Activated naive CD8-positive, alpha-beta T cell treated with anti-CD3 and anti-CD28 coated beads, Interleukin-2, amount 50 U/mL, for 16 hours (primary cell): ENCODE measurements at places on chromosomes 2 and 18.

GRCh38 chr2:205751569-205752031, 69.3 kb downstream of the NRP2 start:
- DNase-seq = no peak

DNA sequence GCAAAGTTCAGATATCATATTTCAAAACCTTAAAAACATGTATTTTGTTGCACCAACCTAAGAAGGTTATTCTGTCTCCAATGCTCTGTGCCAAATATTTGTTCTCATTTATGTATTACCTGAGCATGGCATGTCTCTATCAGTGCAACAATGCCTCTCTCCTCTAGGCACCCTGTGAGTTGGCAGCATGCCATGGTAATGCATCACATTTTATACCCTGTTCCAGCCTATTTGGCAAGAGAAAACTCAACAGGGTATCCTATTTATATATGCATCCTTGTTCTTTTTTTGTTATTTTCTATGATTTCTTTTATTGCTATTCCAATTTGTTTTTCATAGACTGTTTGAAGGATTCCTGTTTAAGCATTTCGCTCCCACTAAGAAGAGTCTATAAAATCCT, 126.3 kb upstream of the NRXN1 start:
- no peak for DNase-seq

DNA sequence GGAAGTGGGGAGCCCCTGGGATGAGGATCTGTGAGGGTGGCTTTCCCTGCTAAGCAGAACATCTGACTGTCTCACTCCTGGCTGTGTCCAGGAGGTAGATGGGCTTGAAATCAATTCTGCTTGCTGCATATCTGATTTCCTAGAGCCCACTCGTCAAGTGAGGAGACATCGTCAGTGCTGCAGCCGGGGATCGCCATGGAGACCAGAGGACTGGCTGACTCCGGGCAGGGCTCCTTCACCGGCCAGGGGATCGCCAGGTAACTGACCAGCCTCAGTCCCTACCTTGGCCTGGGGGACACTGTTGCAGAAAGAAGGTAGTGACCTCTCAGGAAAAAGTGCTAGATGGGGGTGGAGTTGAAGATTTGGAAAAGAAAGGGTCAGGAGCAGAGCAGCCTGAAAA, 31.3 kb downstream of the CNGA3 start:
- DNase-seq = no peak

GRCh38 chr2:39736640-39737039, 42.4 kb downstream of the THUMPD2 start:
- no peak for DNase-seq

- no peak for DNase-seq
Observed at GRCh38 chr18:9403795-9404564, 69.4 kb downstream of the TWSG1 start.

DNA sequence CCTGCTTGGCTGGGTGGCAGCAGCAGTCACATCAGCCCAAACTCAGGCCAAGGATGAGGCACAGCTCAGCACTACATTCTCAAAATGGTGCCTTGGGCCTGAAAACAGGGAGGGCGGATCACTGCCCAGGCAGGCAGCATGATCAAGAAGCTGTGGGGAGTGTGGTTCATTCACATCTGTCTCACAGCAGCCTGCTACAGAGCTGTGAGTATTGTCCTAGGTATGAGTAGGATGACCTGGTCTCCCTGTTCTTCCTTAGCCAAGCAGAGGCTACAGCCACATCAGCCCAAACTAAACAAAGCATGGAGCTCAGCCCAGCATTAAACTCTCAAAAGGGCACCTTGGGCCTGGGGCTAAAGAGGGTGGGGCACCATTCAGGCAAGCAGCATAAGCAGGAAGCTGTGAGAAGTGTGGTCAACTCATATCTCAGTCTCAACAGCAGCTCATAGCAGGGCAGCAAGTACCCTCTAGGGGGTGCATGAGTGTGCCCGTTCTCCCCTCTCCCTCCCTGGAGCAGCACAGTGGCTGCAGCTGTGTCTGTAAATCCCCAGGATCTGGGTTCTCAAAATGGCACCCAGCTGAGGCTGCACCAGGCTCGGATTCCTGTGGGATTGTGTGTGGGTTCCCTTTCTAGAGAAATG, 139.6 kb downstream of the TRABD2A start:
- DNase-seq = no peak

- no peak for DNase-seq
Observed at GRCh38 chr2:59850554-59850953, 702.9 kb downstream of the BCL11A start.

GRCh38 chr2:217740756-217741155, 262.0 kb downstream of the TNS1 start:
- DNase-seq = no peak

- no peak for DNase-seq
Observed at GRCh38 chr2:220478305-220479058, 851.1 kb downstream of the SLC4A3 start.

DNA sequence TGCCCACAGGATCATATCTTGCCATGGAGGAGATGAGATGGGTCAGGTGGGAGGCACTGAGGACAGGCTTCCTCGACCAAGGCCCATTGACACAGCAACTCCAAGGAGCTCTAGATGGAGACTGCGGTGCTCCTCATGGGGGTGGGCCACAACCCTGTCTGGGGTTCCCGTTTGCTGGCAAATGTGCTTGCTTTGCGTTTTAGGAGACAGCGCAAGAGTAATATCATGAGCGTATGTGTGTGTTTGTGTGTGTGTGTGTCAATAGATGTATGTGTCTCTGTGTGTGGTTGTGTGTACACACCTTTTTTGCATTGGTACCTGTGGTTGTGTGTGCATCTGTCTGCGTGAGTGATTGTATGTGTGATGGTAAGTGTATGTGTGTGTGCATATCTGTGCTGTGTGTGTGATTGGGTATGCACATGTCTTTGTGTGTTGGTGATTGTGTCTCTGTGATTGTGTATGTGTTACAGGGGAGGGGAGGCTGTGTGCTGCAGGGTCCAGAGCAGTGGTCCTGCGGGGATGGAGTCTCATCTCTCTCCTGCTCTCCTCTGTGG, 4.4 kb downstream of the FBLN7 start:
- DNase-seq = no peak

DNA sequence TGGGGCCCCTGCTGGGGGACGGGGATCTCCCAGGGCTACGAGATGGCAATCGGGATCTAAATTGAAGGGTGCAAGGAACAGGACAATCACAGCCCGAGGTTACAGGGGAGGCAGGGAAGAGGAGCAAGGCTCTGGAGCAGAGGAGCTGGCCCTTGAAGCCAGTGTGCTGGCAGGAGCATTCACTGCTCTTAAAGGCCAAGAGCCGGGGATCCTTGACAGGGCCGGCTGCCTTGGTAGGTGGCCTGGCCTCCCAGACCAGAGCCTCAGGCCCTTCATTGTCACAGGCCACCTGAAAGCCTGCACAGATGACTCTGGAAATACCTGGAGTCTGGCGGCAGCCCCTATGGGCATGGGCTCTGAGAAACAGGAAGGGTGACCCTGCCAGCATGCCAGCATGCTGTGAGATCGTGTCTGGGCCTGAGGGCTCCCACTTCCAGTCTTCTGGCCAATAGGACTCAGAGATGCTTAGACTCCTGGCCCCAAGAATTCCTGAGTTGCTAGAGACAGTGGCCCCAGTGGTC, 38.7 kb downstream of the PDIA6 start:
- no peak for DNase-seq

DNA sequence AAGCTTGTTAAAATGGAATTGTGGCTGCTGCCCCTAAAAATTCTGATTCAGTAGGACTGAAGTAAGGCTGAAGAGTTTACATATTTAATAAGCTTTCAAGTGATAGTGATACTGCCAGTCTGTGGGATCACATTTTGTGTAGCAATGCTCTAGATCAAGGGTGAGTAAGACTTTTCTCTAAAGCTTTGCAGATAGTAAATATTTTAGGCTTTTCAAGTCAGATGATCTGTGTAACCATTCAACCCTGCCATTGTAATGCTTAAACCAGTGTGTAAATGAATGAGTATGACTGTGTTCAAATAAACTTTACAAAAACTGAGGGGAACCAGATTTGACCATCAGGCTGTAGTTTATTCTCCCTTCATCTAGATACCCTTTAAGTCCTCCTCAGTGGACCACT, 92.7 kb downstream of the PIK3C3 start:
- no peak for DNase-seq

GRCh38 chr2:239287461-239287860, 113.4 kb downstream of the HDAC4 start:
- DNase-seq = no peak

DNA sequence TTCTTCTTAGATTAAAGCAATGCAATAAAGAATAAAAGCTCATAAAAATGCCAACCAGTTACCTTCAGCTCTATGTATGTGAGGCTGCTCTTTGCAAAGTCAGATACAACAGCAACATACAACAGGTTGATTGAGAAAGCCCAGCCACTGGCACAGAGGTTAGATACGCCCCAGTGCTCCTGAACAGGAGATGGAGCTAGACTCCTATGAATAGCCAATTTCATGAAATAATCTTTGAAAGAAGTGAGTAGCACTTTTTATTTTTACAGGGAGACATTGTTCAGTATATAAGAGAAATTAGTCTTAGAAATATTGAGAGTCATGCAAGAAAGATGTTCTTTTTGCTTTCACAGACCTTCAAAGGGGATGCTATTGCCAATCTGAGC, 362.4 kb upstream of the MEX3C start:
- no peak for DNase-seq

GRCh38 chr2:43557196-43557595, 38.6 kb downstream of the THADA start:
- no peak for DNase-seq

- DNase-seq = no peak
Observed at GRCh38 chr2:168751104-168751740, 51.2 kb upstream of the NOSTRIN start.

- no peak for DNase-seq
Observed at GRCh38 chr18:32607816-32608215, 137.1 kb upstream of the GAREM1 start.

GRCh38 chr2:238100049-238100820, at the start of gene ESPNL:
Gene ESPNL, plus strand, starts transcription at chr2:238100340. Its CDS starts 80 bp downstream, at chr2:238100420.
- DNase-seq = no peak

DNA sequence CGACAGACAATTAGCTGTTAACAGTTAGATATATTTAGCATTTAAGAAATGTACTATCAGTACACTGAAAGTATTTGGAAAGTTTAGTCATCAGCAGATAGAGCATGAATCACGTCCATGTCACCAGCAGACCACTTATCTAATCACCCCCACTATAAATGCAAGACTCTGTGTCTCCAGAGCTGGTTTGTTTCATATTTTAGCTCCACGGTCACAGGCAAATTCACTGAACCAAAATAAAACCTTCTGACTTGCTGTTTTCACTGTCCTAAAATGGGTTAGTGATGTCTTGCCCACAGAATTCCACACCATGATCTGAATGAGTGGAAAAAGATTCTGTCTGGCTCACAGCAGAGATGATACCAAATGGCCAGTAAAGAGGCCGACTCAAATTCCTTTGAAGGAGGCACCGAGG, 64.9 kb downstream of the CDH2 start:
- no peak for DNase-seq

DNA sequence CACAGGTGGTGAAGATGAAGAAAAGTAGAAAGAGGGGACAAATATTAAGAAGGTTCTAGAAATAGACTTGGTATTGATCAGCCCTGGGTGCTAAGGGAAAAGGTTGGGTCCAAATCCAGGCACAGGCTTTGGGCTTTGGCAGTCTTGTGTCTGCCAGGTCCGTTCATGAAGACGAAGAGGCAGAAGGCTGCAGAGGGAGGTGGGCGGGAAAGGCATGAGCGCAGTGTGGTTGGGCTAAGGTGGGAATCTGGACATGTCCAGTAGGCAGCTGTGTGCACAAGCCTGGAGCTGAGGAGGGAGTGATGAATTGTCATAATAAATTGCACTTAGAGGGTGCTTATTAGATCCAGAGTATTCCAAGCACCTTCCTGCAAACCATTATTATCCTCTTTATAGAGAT, 105.7 kb upstream of the TEX51 start:
- DNase-seq = no peak

DNA sequence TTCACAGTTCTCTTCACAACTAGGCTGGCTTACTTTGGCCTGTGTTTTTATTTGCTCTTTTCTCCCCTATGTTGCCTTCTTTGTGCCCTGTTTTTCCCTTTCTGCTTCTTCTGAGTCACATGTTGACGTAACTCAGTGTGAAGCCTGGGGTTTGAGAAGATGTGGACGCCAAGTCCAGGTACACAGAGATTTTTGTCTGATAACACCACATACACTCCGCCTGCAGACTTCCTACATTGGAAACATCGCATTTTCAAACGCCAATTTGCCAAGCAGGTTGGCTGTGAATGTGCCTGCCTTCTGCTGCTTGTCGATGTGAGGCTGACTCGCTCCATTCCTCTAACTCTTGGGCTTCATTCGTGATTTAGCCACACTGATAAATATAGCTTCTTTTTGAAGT, 62.6 kb upstream of the FN1 start:
- no peak for DNase-seq

DNA sequence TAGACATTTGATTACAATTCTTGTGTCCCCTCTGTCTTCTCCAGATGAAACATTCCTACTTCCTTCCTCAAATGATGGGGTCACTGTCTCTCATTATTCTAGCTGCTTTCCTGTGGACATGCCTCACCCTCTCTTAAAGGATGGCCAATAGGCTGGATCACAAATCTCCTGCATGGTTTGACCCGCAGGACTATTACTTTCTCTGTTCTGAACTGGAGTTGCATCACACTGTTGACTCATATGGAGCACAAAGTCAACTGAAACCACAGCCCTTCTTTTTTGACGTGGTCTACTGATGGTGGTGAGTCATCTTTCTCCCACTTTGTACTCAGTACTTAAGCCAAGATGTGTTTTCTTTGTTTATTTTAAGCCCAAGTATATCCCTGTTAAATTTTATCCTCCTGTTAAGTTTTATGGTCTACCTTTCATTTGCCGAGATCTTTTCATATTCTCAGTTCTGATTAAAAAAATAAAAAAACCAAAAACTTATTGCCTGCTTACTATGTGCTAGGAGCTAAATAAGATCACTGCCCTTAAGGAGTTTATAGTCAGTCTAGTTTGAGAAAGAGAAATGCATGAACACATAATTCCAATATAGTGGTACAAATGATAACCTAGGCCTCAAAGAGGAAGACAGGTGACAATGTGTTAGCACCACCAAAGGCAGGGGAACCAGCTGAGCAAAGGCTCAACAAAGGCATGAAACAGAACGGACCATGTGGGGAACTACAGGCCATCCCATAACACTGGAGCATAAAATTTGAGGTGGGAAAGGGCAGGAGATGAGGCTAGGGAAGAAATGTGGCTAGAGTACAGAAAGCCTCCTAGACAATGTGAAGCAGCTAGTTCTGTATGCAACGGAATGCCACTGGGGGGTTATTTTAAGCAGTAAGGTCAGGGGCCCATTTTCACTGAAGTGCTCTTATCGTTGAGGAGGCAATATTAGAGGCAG, 67.6 kb upstream of the ZFP36L2 start:
- no peak for DNase-seq
